ENCODE measurements at places on chromosomes 16 and 17. TPM values are rescaled to one million over a fixed set of nuclear protein-coding genes. Genes with fewer than 3 reads are reported as not detected.

IRX3 gene
- 7.0 TPM for total RNA-seq

SLFN14 gene
- not detected for total RNA-seq

C16orf89 gene
- not detected for total RNA-seq

DNA sequence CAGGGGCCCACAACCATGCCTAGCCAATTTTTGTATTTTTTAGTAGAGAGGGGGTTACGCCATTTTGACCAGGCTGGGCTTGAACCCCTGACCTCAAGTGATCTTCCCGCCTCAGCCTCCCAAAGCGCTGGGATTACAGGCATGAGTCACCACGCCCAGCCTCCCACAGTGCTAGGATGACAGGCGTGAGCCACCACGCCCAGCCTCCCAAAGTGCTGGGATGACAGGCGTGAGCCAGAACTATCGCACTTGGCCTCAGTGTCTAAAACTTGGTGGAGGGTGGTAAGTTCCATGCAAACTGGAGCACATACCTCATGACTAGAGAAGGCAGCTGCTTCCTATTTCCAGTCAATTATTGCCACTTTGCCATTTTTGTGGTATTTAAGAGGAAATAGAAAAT is 7.1 kb downstream of the HSD17B2 start:
- no peak for DNase-seq

- no peak for DNase-seq
These were observed 542 bp downstream of the ZNF764 start for GRCh38 chr16:30557707-30557956.

- DNase-seq: no peak
These were observed 84.4 kb upstream of the ZNF750 start for GRCh38 chr17:82924214-82924613.
